ENCODE measurements at places on chromosomes 6 and 20.

DNA sequence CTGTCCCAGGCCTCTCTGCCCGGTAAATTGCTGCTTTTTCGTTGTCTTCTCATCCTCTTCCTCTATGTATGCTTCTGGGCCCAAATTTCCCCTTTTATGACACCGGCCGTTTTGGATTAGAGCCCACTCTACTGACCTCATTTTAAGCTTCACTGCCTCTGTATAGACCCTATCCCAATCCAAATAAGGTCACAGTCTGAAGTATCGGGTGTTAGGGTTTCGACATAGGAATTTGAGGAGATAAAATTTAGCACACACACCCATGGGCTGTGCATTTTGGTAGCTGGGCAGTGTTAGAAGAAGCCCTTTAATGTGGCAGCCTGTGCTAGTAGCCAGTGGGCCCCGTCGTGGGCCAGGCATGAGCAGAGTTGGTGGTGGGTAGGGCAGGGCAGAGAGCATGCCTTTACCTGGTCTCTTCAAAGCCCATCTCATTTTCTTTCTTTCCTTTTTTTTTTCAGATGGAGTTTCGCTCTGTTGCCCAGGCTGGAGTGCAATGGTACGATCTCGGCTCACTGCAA is 27.9 kb upstream of the EZR start:
- DNase-seq, result no peak

DNA sequence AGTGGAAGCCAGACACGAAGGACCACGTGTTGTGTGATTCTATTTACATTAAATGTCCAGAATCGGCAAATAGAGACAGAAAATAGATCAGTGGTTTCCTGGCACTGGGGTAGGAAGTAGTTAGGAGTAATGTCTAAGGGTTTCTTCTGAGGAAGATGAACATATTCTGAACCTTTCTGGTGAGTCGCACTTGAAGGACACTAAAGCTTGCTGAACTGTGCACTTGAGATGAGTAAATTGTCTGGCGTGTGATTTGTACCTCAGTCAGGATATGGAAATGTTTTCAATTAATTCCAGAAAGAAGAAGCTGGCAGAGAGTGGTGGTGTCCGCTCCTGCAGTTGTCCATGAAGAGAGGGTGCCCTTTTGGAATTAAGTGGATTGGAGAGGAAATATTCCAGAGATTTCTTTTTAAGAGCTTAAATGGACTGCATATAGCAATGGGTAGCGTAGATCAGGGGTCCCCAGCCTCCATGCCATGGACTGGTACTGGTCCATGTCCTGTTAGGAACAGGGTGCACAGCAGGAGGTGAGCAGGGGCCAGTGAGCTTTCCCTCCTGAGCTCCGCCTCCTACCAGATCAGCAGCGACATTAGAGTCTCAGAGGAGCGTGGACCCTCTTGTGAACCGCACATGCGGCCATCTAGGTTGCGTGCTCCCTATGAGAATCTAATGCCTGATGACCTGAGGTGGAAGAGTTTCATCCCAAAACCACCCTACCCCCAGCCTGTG is 12.4 kb upstream of the KIF25 start:
- no peak for DNase-seq

DNA sequence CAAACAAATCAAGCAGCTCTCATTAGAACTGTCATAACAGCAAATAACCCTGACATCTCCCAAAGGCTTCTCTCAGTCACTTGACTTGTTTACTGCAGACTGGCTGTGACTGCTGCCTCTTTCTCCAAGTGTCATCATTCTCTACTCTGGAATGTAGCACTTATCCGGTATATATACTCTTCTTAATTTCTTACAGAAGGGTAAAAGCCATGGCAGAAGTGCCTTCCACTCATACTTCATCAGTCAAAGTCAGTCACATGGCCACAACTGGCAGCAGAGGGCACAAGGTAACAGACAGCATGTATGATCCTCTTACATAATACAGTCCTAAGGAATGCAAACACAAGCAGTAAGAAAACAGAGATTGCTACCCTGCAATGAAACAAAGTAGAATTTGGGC is 9.3 kb downstream of the NAPB start:
- no peak for DNase-seq

- no peak for DNase-seq
These were observed 150.0 kb upstream of the CST7 start for GRCh38 chr20:24798930-24799705.

DNA sequence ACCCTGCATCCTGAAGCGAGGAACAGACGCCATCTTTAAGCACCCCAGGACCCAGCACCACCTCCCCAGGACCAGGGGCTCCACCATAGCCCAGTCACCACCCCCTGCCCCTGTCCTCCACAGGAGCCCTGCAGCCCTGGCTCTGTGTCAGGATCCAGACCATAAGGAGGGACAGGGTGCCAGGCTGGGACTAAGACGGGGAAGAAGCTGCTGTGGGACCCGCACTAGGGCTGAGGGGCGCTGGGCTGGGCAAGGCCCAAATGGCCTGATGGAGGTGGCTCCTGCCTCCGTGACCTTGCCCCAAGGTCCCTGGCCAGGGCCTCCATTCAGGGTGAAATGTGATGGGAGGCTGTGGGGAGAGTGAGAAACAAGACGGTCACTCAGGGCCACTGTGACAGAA is 385.6 kb downstream of the TAF4 start:
- no peak for DNase-seq

- no peak for DNase-seq
These were observed 289.4 kb downstream of the RNF144B start for GRCh38 chr6:18676548-18676947.

- DNase-seq, result no peak
These were observed 272.9 kb upstream of the KCNQ5 start for GRCh38 chr6:72348926-72349325.

GRCh38 chr20:11845340-11845739 is 72.4 kb upstream of the BTBD3 start:
- DNase-seq, result no peak
